ENCODE measurements at places on chromosomes 7 and 10.

GRCh38 chr10:86681047-86681446 lies 12.7 kb downstream of the LDB3 start:
- no peak for DNase-seq

DNA sequence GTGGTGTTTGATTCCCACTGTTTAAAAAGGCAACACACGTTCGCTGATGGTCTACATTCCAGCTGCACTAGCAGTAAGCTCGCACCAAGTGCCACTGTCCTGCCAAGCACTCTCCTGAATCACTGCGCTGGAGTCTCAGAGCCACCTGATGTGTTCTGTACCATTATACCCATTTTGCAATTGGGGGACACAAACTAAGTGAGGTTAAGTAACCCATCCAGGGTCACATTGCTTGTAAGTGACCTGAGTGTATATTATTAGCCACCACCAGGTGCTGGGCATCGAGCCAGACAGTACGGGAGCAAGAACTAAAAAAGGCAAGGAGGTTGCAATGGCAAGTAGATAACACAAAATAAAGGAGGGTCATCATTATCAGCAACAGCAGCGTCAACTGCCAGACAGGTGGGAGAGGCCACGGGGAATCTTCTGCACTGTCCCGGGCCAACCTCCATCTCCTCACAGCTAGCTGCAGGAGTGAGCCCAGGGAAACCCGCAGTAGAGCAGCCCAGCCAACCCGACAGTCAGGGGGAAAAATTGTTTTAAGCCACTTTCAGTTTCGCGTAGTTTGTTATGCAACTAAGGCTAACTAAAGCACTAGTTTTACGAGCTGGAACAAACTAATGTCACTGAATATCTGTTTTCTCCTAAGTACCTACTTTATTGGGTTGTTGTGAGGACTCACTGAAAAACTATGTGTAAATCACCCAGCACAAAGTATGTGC lies 712 bp upstream of the CPVL start:
- DNase-seq, result no peak

DNA sequence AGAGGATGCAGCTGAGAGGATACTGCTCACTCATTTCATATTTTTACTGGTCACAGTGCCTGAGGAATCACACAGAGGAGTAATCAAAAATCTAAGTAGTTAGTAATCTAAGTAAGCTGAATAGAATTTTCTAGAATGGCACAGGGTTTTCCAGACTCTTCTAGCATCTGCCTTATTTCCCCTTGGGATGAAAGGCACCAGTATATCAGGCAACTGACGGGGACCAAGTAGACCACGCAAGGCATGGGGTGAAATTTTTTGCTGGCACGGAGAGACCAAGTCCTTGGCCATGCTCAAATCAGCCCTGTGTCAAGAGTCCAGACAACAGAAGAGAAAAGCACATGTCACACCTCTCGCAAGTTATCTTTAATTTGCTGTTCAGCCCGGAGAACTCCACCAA lies 14.2 kb downstream of the NCOA4 start:
- DNase-seq, result no peak

GRCh38 chr7:99709838-99710578 lies 25.0 kb downstream of the CYP3A7 start:
- no peak for DNase-seq
